ENCODE measurements at places on chromosomes 16 and 17.
A peak's percentile ranks its signal among the peaks of the same experiment; 100 is the strongest.

DNA sequence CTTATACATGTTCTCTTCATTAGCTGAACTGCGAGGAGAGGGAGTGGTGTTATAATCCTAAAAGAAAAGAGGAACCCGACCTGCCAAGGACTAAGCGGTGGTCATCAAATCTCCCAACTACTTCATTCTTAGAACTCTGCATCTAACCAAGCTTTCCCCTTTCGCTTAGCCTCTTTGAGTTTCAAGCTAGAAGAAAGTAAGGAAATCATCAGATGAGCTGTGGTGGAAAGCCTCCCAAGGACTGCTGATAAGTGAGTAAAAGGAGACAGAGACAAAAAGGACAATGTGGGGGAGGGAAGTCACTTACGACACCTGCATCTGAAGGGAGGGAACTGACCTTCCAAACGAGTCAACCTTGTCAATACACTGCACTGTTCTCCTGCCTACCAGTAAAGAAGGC is 121.3 kb downstream of the TRIM37 start:
- DNase-seq, result no peak

DNA sequence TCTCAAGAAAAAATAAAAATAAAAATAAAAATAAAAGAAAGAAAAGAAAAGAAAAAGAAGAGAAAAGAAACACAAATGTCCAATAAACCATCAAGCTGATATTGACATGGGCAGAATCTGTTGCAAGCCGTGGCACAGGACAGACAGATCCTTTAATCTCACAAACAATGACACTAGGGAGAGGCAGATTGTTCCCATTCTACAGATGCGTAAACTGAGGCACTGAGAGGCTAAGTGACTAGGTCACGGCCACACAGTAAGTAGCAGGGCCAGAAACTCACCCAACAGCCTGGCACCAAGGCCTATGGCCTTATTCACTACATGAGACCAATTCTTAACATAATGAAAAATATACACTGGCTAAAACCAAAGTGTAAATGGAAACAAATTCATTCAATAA is 28.3 kb upstream of the ZFP90 start:
- DNase-seq, result no peak

- DNase-seq, result no peak
Measured at GRCh38 chr17:3927628-3928340, 11.5 kb upstream of the P2RX1 start.

DNA sequence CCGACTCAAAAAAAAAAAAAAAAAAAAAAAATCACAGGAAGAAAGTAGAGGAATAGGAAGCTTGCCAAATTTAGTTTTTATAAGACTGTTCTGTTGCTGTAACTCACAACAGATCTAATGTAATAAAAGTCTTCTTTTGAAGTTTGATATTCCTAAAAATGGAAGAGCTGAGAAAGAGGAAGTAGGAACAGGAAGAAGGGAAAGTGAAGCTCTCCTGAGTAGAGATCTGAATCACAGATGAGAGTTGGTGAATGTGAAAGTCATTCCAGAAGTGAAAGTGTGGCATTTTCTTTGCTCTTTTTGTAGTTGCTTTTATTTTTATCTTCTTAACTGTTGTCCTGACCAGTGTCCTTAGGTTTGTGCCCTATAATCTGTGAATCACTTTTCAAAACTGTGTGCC is 2.1 kb downstream of the NMT1 start:
- DNase-seq, result peak; percentile 80

GRCh38 chr16:79784007-79784406 is 183.5 kb upstream of the MAF start:
- no peak for DNase-seq

DNA sequence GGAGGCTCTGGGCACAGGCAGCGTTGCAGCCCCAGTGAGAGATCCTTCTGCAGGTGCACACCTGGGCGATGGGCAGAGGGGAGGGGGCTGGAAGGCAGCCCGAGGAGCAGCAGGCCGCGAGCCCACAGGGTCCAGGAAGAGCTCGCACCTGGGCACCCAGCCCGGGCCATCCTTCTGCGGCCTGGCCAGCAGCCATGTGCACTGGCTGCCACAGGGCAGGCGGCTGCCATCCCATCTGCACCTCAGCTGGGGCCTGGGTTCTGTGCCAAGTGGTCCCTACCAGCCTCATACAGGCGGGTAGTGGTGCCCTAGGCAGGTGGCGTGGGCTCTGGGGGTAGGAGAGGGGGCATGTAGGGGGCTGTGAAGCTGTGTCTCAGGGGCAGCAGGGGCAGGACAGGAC is 197.2 kb downstream of the RBFOX3 start:
- no peak for DNase-seq

DNA sequence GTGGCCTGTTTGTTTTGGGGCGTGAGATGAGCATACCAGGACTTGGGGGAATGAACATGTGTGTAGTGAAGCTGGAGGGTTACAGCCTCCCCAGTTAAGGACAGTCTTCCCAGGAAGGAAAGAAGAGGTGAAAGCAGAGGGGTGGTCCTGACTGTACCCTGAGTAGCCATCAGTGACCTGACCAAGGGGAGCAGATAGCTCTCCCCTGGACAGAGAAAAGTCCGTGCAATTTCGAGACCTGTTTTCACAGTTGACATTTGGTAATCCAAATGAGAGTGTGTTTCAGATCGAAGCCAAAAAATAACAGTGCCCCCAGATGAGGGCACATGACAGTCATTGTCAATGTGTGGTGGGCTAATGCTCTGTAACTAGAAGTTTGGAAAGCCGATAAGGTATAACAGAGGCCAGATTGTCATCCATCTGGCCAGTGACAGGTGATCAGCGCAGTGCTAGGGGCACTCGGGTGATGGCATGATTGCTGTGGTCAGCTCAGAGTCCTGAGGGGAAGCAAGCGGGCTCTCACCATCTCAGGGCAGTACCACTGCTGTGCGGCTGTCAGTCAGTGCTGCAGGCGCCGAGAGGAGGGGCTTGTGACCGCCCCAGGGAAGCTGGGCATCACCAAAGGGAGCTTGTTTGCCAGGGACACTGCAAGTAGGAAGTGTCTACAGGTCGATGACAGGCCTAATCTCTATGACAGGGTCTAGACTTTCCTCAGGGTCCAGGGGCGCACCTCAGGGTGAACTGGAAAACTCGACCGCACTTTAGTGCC is 1.1 kb upstream of the NME2 start:
- no peak for DNase-seq

DNA sequence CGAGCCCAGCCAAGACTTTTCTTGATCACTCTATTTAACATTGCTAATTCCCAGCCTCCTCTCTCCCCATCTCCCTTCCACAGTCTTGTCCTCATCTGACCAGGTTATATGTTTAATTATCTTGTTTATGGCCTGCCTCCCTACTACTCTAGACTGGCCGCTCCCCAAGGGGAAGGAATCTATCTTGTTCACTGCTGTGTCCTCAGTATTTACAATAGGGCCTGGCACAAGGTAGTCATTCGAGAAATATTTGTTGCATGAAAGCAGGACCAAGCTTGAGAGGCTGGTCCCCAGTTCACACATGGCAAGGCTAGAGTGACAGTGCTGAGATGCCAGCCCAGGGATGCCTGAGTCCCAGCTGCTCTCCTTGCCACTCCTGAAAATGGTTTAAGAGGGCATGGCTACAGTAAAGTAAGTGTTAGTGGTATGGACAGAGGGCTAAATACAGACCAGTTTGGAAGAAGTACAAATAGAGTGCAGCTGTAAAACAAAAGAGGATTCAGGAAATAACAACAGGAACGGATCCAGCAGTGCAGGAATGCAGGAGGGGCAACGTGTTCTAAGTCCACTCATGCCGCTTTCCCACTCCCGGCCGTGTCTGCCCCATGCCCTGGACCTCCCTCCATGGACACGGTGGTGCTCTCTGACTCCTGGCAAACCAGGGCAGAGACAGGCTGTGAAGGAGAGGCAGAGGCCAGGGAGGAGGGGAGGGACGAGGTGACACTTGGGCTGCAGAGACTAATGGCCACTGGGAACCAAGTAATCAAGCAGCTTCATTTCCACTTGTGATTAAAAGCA is 65.6 kb downstream of the TOM1L2 start:
- DNase-seq, result no peak

- DNase-seq, result peak; percentile 68
Measured at GRCh38 chr17:45428050-45428617, 4.5 kb downstream of the ARHGAP27 start.

DNA sequence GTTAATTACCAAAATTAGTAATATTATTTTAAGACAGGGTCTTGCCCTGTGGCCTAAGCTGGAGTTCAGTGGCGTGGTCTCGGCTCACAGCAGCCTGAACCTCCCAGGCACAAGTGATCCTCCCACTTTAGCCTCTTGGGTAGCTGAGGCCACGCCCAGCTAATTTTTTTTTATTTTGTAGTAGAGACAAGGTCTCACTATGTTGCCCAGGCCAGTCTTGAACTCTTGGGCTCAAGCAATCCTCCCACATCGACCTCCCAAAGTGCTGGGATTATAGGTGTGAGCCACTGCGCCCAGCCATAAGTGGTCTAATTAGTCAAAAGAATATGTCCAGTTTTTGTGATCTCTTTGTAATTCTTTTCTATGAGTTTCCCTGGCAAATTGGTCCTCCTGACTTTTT is 12.0 kb upstream of the CFDP1 start:
- no peak for DNase-seq

DNA sequence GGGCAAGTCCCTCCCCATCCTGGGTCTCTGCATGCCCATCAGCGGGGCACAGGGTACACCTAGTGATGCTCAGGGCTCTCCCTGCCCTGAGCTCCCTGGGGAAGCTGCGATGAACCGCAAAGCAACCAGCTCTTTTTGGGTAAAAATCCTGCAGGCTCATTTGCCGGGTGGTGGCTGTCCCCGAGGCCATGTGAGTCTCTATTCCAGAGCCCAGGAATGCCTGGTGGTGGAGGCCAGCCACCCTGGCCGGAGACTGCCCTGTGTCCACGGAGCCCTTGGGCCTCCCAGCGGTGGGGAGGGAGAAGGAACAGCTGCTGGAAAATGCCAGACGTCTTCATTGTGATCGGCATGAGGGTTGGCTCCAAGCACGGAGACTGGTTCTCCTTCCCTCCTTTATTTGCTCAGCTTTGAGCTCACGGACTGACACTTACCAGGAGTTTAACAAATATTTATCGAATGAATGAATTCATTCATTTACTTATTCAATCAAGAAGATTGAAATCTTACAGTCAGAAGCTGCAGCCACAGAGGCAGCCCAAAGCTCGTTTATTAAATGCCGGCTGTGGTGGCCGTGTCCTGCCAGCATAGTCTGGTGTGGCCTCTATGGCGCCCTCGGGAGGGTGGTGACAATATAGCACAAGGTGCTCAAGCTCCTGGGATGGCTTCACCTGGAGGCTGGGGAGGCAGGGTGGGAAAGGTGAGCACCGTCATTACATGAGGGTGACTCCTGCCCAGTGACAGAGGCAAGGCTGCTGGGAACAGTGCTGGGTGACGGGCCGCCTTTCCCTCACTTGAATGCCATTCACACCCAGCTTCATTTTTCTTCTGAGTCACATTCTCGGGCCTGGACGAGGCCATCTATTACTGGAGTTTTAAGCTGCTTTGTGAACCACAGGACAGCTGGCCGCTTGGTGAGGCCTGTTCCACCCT is 31.1 kb upstream of the JPH3 start:
- DNase-seq, result peak; percentile 41

DNA sequence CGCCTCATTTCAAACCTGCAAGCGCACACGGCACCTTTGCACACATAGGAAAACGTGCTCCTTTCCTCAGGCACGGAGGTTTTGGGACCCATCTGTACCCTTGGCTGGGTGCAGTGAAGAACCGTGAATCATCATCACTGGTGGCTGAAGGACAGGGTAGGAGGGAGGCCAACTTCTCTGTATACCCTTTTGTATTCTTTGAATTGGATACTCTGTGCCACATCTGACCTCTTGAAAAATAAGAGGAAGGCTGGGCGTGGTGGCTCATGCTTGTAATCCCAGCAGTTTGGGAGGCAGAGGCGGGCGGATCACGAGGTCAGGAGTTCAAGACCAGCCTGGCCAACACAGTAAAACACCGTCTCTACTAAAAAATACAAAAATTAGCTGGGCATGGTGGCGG is 11.7 kb downstream of the GPRC5B start:
- DNase-seq, result no peak

- no peak for DNase-seq
Measured at GRCh38 chr17:4136373-4136772, 6.5 kb downstream of the ZZEF1 start.

GRCh38 chr17:39607851-39608130 is at the start of gene NEUROD2:
NEUROD2 (minus strand) TSS chr17:39607920; CDS start chr17:39606599, 1,321 bp downstream.
- no peak for DNase-seq

GRCh38 chr17:44010966-44011647 is 3.7 kb downstream of the TMEM101 start:
- no peak for DNase-seq

GRCh38 chr17:55334881-55335540 is 70.3 kb downstream of the HLF start:
- no peak for DNase-seq

GRCh38 chr17:27558842-27559505 is 72.0 kb upstream of the LGALS9 start:
- DNase-seq, result peak; percentile 50

GRCh38 chr16:83802135-83802534 is 5.6 kb upstream of the HSBP1 start:
- DNase-seq, result no peak

- no peak for DNase-seq
Measured at GRCh38 chr17:71329310-71330098, 791.3 kb upstream of the SOX9 start.

GRCh38 chr17:32870027-32870670 is 6.8 kb downstream of the MYO1D start:
- no peak for DNase-seq

DNA sequence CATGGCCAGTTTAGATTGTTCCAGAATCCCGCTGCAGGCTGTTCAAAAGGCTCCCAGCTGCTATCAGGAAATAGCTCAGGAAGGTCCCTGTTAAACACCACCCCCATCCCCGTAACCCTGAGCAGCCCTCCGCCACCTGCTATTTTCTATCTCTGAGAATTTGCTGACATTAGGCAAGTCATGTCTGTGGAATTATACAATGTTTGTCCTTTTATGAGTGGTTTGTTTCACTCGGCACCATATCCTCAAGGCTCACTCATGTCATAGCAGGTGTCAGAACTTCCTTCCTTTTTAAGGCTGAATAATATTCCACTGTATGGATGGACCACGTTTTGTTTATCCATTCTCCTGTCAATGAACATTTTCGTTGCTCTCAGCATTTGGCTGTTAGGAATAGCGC is 164.3 kb upstream of the FOXF1 start:
- no peak for DNase-seq

- no peak for DNase-seq
Measured at GRCh38 chr17:42687707-42688320, 5.5 kb downstream of the CNTNAP1 start.

DNA sequence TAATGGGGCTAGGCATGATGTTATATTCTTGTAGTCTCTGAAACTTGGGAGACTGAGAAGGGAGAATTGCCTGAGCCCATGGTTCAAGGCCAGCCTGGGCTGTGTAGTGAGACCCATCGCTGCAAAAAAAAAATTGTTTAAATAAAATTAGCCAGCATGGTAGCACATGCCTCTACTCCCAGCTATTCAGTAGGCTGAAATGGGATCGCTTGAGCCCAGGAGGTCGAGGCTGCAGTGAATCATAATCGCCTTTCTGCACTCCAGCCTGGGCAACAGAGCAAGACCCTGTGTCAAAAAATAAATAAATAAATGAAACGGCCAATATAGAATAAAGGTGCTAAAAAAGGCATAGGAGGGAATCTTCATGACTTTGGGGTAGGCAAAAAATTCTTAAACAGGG is 13.9 kb upstream of the SLX4 start:
- DNase-seq, result no peak
